Thoracic aorta (tissue), 2 donors: ENCODE measurements at places on chromosomes 6 and 20.

GRCh38 chr6:4028051-4028450 is 50.9 kb downstream of the FAM217A start:
- no peak for DNase-seq

GRCh38 chr6:112636650-112637262 is 289.6 kb downstream of the RFPL4B start:
- DNase-seq, result no peak

- no peak for DNase-seq
Measured at GRCh38 chr20:45444050-45444449, 25.5 kb upstream of the WFDC2 start.

DNA sequence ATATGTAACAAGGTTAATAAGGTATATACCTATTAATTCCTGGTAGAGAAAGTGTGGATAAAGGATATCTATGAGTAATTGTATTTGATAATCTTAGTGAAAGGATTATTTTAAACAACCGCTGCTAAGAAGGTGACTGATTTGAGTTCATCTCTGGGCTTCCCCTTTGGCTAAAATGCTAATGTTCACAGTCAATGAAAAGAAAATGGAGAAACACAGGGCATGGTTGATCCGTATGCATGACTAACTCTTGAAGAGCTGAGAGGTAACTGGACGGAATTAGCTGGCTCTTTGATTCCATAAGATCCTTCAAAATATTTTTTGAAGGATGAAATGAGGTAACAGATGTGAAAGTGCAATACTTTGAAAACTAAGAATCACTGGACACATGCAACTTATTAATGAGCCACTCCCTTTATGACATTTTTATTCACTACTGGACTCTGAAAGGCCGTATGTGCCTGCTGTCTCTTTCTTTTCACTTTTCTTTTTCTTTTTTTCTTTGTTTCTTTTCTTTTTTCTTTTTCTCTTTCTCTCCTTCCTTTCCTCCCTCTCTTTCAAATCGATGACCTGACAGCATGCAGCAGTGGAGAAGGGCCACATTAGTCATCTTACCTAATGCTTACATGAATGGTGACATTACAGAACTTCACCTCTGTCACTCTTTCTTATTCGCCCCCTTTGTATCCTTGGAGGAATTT is 464.6 kb downstream of the CDKAL1 start:
- no peak for DNase-seq

GRCh38 chr6:137236581-137237355 is 17.6 kb upstream of the IFNGR1 start:
- no peak for DNase-seq

DNA sequence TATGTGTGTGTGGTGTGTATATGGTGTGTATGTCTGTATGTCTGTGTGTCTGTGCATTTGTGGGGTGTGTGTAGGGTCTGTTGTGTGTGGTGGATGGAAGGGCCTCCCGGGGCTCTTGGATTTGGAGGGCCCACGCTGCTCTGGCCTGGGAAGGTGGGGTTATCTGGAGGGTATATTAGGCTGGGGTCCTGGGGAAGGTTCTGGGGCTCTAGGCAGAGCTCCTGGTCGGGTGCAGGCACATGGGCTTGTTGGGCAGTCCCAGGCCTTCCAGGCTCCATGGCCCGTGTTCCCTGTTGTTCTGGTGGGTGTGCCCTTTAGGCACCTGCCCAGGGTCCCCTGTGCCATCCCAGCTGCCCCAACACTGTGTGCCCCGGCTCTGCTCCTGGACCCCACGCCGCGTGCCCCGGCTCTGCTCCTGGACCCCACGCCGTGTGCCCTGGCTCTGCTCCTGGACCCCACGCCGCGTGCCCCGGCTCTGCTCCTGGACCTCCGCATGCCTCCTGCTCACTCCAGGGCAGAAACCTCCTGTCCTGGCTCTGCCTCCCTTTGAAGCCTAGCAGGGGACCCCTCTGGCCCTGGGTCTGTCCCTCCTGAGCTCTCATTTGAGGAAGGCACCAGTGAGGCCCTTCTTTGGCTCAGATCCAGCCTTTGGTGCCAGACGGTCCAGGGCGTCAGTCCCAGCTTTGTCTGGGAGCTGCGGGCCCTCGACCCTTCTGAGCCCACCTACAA is 10.2 kb upstream of the MYT1 start:
- no peak for DNase-seq
